ENCODE measurements at places on chromosomes 2 and 18.

GRCh38 chr2:208638059-208638458 lies 231.5 kb downstream of the PTH2R start:
- no peak for DNase-seq

DNA sequence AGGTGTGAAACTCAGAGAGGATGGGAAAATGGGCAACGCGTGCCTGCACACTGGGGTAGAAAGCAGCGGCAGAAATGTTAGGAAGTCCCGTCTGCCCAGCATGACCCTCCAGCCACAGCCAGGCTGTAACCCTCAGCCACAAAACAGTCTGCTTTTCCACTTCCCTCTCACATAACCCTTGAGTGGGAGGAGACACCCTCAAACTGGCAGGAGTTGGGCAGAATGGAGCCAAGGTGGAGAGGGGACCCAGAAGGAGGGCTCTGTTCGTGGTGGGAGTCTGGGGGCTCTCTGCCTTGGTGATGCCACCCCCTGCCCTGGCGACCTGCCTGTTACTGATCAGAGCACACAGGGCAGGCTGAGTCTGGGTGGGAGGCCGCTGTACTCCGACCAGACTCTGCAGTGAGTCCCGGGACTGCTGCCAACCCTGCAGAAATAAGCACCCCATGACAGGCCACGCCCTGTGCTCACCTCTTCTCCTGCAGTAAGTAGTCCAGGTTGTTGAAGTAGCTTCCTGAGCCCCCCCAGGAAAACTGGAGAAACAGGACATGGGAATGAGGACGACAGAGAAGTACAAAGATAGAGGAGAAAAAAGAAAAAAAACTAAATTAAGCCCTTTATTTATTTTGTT lies 16.0 kb downstream of the FAM178B start:
- DNase-seq = no peak

DNA sequence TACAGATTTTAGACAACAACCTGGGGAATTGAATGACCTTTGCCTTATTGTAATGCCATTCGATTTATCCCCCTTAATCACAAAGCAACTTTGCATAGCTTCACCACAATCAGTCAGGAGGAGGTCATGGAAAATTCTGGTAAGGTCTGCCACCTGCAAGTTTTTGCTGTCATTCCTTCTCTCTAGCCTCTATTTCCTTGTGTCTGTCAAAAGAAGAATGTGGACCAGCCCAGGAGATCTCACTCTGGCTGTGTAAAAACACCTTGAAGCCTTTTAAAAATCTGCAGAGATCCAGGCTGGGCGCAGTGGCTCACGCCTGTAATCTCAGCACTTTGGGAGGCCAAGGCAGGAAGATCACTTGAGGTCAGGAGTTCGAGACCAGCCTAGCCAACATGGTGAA lies 74.1 kb upstream of the BZW1 start:
- DNase-seq = no peak

DNA sequence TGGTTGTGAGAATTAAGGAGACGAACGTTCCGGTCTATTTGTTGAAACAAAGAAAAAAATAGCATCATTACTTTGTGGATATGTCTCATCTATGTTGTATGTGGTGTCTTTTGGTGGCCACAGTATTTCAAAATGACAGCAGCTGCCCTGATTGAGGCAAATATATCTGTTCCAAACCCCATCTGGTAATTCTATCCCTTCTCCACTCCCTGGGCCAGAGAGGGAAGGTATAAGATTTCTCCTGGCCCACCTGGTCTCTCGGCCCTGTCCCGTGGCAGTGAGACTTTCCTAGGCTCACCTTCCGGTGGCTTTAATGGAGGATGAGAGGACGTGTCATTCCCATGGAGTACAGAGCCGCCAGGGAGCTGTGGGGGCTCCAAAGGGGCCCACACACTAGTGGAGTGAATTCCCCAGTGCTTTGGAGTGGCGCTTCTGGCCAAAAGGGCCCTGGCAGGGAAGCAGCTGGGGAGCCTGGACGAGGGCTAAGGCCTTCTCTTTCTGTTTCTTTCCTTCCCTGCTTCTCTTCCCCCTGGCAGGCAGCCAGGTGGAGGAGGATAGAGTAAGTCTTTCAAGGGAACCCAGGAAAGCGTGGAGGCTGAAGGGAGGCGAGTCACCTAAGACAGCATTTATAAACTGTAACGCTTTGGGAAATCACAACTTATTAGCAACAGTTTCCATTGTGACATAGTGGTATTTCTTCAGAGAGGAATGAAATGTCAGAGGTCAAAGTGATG lies 5.6 kb downstream of the FOSL2 start:
- no peak for DNase-seq

All from dermis blood vessel endothelial cell (primary cell).